Gastroesophageal sphincter (tissue), 4 donors: ENCODE measurements at places on chromosomes 11 and 22.

DNA sequence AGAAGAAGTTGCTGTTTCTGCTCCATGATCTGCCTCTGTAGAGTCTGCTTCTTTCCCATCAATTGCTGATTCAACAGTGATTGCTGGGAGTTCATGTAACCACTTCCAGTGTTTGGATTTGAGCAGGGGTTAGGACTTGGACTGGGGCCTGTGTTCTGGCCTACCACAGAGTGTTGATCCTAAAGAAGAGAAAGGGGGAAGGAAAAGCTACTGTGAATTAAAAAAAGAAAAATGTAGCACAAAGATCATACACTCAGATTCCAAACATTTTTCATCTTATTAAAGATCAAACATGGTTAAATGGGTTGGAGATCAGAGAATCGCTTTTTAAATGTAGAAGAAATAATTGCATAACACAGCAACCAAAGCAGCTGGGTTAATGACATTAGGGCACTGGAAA, 67.6 kb upstream of the MTMR2 start:
- ATAC-seq = no peak

GRCh38 chr11:19087658-19088057, 27.1 kb upstream of the MRGPRX2 start:
- ATAC-seq = no peak

DNA sequence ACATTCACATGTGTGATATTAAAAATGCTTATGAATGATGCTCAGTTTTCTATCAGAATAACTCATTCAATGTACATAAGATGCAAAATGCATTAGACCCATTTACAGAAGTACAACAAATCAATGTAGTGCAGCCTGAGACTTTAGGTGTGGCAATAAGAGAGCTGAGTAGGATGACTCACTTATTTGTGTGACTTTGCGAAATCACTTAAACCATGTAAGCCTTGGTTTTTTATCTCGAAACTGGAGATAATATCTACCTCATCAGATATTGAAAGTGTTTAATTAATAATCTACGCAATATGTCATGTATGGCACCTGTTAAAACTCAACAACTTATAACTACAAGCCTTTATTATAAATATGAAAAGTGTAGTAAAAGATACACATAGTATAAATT, 105.7 kb upstream of the LUZP2 start:
- ATAC-seq = no peak

DNA sequence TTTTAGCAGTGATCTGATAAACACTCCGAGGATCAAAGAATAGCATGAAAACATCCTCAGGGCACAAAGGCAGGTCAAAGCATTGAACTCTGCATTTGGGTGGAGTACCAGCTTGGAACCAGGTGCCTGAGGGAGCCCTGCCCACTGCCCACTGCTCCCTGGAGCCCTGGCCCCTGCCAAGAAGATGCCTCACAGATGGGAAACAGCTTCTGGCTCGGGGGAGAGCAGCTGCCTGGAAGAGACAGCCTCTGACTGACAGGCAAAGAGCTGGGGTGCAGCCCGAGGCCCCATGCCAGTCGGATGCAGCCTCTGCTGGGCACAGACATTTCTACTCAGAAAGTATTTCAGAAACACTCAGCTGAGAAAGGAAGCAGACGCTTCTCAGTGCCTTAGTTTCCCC, 13.2 kb downstream of the LMO1 start:
- no peak for ATAC-seq

DNA sequence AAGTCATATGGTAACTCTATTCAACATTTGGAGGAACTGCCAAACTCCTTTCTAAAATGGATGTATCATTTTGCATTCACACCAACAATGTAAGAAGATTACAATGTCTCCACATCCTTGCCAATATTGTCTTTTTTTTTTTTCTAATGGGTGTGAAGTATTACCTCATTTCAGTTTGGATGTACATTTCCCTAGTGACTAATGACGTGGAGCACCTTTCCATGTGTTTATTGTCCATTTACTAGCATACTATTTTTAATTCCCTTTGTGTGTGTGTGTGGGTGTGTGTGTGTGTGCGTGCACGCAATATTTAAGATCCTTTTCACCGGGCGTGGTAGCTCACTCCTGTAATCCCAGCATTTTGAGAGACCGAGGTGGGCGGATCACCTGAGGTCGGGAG, 62.7 kb downstream of the APOL3 start:
- ATAC-seq = no peak

GRCh38 chr22:26828311-26828710, 170.9 kb downstream of the MIAT start:
- ATAC-seq = no peak

GRCh38 chr11:3224401-3225057, 5.9 kb upstream of the MRGPRG start:
- no peak for ATAC-seq

DNA sequence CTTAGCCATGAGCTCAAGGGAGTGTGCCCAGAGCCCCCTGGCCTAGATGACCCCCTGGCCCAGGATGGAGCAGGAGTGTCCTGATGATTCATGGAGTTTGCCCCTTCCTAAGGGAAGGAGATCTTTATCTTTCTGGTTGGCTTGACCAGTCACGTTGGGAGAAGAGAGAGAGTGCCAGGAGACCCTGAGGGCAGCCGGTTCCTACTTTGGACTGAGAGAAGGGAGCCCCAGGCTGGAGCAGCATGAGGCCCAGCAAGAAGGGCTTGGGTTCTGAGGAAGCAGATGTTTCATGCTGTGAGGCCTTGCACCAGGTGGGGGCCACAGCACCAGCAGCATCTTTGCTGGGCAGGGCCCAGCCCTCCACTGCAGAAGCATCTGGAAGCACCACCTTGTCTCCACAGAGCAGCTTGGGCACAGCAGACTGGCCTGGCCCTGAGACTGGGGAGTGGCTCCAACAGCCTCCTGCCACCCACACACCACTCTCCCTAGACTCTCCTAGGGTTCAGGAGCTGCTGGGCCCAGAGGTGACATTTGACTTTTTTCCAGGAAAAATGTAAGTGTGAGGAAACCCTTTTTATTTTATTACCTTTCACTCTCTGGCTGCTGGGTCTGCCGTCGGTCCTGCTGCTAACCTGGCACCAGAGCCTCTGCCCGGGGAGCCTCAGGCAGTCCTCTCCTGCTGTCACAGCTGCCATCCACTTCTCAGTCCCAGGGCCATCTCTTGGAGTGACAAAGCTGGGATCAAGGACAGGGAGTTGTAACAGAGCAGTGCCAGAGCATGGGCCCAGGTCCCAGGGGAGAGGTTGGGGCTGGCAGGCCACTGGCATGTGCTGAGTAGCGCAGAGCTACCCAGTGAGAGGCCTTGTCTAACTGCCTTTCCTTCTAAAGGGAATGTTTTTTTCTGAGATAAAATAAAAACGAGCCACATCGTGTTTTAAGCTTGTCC, 14.3 kb downstream of the ADORA2A start:
- no peak for ATAC-seq

DNA sequence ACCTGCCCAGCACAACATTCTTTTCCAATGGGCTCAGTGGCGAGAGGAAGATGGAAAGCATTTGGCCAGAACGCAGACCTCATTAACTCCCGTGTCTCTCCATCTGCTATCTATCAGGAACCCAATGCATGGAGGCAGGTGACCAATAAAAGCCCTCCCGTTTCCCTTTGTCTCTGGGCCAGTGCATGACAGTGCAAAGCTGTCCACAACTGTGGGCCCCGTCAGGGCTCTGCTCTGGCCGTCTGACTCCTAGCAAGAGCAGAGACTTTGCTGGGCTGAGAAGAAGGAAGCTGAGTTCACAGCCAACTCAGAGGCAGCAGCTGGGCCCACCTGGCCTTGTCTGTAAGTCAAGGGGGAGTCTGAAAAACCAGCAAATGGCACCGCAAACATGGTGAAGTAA, 177.8 kb downstream of the TENM4 start:
- ATAC-seq = peak; percentile 44

DNA sequence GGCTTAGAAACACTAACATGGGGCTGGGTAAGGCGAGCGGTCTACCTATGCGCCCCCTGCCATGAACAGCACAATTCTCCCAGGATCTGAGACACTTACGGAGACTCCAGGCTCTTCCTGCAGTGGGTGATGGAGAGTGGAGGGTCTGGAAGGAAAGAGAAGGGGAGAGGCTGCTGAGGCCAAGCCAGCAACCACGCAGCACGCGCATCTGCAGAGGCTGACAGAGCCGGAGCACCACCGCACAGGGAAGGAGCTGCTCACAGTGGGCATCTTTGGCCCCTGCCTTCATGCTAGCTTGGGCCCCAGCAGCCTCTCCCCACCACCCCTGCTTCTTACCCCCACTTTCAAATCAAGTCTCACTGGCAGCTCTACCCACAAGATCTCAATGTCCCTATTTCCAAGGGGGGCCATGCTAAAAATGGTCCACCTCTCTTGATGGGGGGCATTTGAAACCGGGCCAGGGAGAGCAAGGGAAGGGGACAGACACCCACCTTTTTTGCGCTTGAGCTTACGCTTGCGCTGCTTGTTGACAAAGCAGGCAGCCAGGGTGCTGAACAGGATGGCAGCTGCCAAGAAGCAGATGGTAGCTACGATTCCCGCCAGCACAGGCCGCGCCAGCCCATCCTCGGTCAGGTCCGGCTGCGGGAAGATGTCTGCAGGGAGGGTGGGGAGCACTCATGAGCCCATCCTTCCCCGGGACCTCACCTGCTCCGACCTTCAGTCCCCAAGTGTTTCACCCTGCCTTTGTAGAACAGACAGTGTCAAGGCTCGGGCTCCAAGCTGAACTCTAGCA, 34.5 kb downstream of the IGSF9B start:
- no peak for ATAC-seq

GRCh38 chr22:29607426-29607825, 4.0 kb downstream of the NF2 start:
- ATAC-seq = no peak

DNA sequence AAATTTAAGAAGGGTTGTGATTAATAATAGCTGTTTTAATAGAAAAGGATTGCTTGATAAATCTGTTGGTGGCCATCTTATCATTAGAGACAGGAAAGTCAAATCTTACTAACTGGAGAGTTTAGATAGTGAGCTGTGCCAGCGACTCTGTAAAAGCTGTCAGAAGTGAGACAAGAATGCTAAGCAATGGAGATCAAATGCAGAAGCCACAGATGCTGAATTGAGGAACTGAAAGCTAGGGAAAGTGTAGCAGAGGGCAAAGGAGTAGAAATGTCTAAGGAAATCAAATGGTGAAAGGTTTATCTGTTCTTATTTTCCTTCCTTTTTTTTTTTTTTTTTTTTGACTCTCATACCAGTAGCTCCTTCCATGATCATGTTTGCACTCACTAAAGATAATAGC, 13.7 kb downstream of the MS4A13 start:
- no peak for ATAC-seq

DNA sequence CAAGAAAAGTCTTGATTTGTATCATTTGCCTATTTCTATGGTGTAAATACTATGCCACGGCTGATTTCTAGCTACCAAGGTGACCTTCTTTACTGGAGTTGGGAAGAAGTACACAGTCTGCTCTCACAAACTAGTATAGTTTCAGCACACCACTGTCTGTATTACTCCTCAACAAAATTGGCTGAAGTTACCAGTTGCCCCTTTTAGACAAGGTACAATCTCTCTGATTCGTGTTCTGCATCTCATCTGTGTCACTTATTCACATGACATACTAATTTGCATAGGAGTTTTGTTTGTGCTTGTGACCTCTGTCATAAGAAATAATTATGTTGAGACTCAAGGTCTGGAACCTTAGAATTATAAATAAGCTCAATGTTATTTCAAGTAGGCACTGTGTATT, 97.3 kb downstream of the C11orf87 start:
- ATAC-seq = no peak

- ATAC-seq = no peak
Observed at GRCh38 chr11:73172992-73173656, 31.0 kb upstream of the FCHSD2 start.

GRCh38 chr22:43862074-43862881, at the start of gene SULT4A1:
Gene SULT4A1 (minus strand): TSS chr22:43862513. CDS start chr22:43862382, 131 bp downstream.
- no peak for ATAC-seq

GRCh38 chr11:64339754-64340408, at the start of gene CCDC88B:
Gene CCDC88B (plus strand): TSS chr11:64340204. CDS start chr11:64340267, 63 bp downstream.
- ATAC-seq = no peak

- no peak for ATAC-seq
Observed at GRCh38 chr22:22738959-22739585, 94.7 kb downstream of the GGTLC2 start.

DNA sequence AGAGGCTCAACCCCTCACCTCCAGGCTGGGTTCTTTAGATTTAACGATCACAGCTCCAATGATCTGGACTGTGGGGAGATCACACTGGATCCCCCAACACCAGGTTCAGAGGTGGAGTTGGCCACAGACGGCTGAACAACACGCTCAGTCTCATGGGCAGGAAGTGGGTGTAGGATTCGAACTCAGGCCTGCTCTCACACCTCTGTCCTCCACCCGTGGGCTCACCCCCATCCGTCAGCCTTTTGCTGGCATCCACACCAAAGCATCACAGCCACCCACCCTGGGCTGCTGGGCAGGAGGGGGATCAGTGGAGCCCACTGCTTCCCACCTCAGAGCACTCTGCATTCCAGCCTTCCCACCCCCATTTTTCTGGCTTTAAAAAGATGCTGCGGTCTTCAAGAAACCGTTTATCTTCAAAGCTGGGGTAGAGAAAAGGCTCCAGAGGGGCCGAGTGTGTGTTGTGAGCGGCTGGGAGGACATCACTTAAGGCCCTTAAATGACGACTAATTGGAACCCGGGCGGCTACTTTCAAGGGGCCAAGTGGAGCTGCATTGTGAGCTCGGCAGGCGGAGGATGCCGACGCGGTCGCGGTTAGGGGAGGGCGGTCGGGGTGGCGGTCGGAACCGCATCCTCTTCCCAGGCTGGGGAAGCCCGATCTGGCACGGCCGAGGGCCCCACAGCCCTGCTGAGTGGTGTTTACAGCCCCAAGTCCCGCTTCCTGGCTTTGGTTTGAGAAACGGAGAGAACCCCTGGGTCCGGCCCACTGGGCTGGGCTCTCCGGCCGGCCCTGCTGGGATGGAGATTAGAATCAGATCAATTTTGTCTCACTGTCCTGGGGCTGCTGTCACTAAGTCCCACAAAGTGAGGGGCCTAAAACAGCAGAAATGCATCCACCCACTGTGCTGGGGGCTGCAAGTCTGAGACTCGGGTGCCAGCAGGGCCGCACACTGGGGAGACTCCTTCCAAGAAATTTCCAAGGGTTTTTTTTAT, 15.9 kb upstream of the FGF3 start:
- ATAC-seq = no peak

DNA sequence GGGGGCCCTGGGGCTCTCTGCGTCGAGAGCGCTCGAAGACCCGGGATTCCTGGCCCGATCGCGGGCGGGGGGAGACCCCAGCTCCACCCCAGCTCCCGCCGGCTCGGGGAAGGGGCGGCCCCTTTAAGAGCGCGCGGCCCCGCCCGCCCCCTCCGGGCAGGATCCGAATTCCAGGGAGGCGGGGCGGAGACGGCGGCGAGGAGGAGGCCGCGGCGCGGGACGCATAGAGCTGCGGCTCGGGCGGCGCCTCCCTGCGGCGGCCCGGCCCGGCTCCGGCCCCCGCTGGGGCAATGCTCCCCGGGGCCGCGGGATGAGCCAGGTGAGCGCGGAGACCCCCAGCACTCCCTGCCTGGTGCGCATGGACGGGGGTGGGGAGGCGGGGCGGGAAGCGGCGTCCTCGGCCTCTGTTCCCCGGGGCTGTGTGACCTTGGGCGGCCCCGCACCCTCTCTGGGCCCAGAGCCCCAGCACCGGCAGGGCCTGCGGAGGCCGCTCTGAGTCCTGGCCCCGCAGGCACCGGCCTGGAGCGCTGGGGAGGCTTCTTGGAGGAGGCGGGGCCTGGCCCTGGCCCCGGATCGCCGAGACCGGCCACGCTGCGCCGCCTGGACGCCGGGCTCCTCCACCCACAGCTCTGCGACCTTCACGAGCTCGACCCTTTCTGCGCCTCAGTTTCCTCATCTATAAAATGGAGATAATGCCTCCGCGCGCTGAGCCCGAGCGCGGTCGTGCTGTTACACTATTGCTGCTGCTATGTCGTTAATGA, 565 bp downstream of the GAS2L1 start:
- ATAC-seq = peak; percentile 71
